Suppressor macrophage (primary cell): ENCODE measurements at places on chromosomes 13 and 19.
A peak's percentile ranks its signal among the peaks of the same experiment; 100 is the strongest.

DNA sequence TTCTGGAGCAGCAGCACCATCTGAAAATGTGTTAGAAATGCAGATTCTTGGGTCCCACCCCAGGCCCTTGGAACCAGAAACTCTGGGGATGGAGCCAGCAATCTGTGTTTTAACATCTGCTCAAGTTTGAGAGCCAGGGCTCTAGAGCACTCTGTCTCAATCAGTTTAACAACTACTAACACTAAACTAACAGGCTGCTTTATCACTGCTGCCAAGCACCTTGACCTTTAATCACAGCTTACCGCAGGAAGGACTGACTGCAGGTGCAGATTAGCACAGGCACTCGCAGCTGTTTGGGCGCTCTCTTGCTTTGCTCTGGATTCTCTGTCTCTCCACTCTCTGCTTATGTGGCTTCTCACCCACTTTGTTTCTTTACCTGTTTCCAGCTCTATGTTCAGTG is 163.5 kb downstream of the MTUS2 start:
- DNase-seq: no peak

DNA sequence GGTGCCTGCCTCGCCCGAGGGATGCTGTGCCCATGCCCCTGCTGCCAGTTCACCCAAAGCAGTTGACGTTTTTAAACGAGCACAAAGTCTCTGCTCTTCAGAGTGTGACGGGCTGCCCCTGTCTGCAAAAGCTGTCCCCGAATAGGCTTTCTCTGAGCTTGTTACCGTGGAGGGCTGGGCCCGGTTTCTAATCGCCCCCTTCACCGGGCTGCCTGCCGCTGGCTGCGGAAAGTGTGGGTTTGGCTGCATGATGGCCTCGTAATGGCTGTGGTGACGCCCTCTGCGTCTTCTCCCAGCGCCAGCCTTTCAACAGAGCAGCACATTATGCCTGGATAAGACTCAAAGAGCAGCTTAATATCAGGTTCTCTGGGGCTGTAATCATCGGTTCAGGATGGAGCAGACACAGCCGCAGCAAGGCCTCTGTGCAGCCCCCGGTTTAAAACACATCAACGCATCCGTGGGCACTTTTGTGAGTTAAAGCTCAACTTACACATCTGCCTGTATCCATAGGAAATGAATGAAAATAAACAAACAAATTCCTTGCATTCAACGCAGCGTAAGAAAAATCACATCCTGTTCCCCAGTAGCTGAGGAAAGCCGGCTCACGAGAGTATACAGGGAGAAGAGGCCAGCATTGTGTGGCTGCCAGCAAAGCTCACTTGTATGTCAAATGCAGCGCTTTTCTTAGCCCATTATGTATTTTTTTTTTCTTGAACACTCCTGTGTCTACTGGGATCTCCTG is 166.4 kb upstream of the SOX1 start:
- DNase-seq: no peak

- DNase-seq: no peak
Observed at GRCh38 chr13:28685892-28686291, 27.0 kb downstream of the POMP start.

DNA sequence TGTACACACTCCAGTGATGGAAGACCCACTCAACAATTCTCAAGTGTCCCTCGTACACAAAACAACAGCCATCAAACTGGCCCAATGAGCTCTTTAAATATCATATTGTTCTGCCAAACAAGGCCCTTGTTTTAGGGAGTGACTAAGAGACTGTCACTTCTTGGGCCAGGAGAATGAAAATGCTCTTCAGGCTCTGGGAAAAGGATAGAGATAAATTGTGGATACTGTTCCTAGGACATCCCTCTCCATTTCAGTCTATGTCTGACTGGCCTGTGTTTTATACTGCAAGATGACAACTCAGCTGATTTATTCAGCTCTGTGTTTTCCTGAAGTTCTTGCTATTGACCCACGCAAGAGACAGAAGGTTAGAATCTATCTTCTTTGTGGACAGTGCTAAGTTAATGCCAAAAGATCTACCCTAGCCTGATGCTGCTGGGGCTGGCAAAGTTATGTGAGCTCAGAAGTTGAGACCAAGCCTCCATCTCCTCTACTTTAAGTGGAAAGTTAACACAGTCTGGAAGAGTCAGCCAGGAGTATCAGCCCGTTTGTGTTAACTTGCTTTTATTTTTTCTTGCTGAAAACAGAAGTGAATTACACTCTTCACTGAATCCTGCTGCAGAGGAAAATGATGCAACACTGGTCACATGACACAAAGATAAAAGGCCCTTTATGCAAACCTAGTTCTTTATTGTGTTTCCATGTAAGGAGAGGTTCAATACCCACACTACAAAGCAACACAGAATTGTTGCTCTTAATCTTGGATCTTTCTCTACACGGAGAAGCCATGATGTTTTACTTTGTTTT is 14.6 kb downstream of the FRY start:
- peak; percentile 86 for DNase-seq

GRCh38 chr19:56089344-56089743 is 31.8 kb downstream of the ZNF787 start:
- no peak for DNase-seq

DNA sequence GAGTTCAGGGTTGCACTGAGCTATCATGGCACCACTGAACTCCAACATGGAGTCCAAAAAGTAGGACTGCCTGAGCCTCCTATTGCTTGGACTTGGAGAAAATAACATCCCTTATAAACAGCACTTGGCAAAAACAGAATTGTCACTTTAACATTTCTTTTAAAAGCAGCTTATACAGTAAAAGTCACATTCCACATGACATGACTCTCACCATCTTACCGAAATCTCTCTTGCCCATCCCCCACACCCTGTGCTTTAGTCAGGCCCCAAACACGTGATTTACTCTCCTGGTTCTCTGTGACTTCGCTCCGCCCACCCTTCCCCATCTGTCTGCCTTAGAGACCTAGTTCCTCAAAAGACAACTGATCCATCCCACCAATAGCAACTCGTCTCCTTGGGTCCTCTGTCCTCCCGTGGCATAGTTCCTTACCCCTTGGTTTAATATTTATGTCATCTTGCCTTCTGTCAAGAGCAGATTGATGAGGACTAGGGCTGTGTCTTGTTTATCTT is 4.6 kb downstream of the SAFB start:
- DNase-seq: peak; percentile 96

DNA sequence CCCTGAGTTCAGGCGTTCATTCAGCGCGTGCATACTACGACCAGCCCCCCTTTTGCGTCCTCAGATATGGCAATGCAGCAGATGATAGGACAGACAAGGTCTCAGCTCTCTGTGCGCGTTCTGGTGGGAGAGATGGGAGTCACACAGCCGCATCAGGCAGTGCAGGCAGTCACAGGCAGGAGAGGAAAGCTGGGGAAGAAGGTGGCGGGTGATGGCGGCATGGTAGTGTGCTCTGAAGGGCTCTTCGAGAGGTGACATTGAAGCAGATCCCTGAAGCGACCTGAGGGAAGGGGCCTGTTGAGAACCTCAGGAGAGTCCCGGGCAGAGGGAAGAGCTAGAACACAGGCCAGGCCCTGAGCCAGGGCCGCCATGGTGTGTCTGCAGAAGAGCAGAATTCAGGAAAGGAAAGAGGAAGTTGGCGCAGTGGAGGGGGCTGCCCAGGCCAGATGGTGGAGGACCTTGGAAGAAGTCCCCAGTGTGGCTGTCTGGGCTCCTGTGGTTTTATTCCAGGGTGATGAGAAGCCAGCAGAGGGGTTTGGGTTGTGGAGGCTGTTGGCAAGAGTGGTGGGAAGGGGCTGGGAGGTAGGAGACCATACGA is 3.5 kb downstream of the USF2 start:
- peak; percentile 74 for DNase-seq

DNA sequence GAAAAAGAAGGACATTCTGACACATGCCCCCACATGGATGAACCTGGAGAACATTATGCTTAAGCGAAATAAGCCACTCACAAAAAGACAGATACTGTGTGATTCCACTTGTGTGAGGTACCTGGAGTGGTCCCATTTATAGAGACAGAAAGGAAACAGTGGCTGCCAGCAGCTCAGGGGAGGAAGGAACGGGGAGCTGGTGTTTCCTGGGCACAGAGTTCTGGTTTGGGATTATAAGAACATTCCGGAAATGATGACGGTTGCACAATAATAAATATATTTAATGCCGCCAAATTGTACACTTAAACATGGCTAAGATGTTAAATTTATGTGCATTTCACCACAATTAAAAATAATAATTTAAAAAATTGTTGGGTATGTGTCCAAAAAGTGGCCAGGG is 33.0 kb downstream of the SERP2 start:
- no peak for DNase-seq

DNA sequence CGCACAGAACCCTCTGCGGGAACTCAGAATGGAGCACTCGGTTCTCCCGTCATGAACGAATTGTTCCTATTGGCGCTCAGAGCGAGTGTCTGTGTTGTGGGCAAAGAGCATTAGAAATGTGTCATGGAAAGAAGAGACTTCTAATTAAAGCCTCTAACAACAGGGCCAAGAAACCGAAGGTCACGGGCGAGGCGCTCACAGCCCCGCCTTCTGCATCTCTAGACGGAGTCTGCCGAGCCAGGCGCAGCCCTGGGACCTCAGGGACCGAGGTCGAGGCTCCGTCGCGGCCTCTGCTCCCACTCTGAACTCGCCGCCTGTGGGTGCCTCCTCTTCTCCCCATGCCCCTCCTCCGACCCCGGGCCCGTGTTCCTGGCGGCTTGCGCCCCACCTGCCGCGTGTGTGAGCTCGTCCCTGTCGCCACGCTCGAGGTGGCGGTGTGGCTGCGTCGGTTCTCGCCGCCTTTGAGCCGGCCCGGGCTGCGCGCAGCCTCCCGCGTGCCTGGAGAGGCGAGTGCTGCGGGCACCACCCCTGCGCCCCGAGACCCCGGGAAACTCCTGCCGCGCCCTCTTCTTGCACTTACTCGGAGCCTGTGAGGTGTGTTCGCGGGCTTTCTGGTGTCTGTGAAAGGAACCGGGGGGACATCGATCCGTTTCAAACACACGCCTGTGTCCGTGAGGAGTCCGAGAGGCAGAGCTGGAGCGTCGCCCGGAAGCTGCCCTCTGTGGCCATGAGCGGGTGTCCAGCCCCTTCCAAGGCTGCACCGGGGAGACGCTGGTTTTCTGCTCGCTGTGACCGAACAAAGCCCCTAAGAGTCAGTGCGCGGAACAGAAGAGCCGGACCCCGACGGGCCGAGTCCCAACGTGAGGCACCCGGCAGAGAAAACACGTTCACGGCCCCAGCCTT is 45.4 kb upstream of the SPACA7 start:
- DNase-seq: no peak

DNA sequence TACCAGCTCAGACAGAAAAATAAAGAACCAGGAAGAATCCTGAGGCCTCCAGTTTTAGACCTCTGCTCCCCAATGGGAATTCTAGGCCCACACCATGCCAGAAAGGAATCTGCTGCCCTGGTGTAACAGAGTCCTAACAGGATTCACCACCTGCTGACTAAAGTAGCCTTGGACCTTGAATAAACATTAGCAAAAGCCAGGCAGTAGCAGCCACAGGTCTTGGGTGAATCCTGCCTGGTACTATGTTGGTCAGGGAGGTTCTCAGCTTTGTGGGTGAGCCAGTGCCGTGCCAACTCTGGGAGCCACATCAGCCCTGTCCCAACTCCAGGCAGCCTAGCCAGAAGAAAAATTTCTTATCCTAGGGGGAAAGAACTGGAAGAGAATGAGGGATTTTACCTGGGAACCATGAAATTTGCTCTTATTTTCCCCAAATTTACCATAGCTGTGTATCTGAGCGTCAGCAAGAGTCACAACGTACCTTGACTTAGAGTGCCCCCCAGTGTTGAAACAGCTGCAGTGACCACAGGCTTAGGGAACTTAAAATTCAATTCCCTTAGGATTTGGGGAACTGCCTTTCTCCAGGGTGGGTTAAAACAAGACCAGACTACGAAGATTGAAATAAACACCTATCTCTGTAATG is 1895.6 kb upstream of the PRR20A start:
- DNase-seq: no peak

DNA sequence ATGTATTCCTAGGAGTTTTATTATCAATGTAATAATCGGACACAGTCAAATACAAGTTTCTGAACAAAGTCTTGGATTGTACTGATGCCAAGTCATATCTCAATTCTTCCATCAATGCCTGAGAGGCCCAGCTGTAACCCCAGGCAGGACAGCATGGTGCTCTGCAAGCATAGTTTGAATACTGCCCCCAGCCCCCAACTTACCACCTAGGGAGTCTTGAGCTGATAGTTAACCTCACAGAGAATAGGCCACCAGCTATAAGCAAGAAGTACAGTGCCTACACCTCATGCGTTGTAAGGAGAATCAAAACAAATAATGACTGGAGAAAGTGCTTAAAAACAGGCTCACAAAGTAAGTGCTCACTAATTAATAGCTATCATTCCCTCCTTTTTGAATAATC is 2.7 kb downstream of the PROSER1 start:
- no peak for DNase-seq

DNA sequence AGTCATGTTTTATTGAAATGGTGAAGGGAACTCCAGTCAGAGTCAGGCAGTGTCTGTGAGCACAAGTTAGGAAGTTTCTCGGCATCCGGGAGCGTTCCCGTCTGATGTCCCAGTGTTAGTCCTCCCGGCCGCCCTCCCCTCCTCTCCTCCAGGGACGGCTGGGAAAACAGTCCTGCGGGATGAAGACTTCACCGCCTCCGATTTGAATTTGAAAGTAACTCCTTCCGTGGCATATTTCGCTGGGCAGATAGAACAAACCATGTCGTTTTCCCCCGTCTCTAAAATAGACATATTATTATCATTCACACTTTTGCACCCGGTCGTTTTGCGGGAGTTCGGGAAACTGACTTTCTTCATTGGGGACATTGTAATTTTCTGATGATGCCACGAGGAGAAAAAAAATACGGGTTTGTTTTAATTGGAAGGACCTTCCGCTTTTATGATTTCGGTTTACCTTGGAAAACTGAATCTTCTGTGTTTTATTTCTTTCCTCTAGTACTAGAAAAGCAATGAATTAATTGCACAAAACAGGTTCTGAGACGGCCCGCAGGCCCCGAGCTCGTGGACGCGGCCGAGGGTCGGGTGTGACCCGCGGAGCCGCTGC is 76.6 kb downstream of the ZIC5 start:
- no peak for DNase-seq

GRCh38 chr19:53980539-53981375 is 10.7 kb upstream of the CACNG6 start:
- DNase-seq: no peak

DNA sequence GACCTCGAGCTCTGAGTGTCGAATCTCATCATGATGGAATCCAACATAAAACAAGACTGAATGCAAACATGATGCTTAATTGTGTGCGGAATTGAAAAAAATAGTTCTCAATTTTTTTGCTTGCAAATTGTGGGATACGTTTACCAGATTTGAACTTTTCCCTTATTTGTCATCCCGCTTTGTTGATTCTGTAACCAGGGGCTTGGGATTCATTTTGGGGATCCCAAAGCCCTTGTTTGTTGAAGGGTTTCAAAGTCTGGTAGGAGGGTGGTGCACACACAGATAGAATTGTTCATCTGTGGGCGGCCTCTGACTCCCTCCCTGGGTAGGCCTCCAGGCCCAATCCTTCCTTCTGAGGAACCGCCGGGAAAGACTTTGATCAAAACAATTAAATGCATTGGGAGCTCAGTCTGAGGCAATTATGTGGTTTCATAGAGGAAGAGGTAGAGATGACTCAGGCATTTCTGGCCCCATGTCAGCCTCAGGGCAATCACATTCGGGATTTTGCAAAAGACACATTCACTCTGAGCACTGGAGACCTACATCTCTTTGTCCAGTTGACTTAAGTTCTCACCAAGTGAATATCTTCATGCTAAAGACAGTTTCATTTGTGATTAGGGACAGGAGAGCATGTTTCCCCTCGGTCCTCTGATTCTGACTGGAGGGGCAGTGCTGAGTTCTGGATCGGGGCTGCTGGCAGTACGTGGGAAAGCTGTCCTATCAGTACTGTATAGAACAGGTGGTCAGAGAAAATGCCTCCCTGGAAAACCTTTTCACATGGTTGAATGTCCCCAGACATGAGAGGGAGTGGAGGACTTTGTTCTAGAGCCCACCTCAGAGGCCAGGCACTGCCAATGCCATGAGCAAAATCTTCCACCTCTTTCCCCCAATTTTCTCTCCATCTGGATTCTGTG is 27.8 kb upstream of the IGFL4 start:
- peak; percentile 60 for DNase-seq
